ENCODE measurements at places on chromosomes 3 and 15. TPM values are rescaled to one million over a fixed set of nuclear protein-coding genes. Genes with fewer than 3 reads are reported as not detected.

- H3K27ac ChIP-seq: no peak overlapping the region
- DNase-seq: no peak
- H3K36me3 ChIP-seq: no peaks in the 10 kb centered on the region
These were observed 18.9 kb upstream of the IFT57 start for GRCh38 chr3:108241146-108241545.

- no peaks in the 10 kb centered on the region for H3K4me1 ChIP-seq
- DNase-seq: no peak
- H3K27me3 ChIP-seq: no peaks in the 10 kb centered on the region
- no peak overlapping the region for H3K27ac ChIP-seq
- H3K36me3 ChIP-seq: no peaks in the 10 kb centered on the region
These were observed 6.5 kb upstream of the PLSCR1 start for GRCh38 chr3:146550743-146551510.

INSYN1 gene
- total RNA-seq: 3.6 TPM

GRCh38 chr3:8970971-8971589 is 7.8 kb upstream of the RAD18 start:
- H3K4me3 ChIP-seq: no peak overlapping the region
- H3K4me1 ChIP-seq: no peaks in the 10 kb centered on the region
- H3K36me3 ChIP-seq: no peaks in the 10 kb centered on the region
- peak; percentile 72 for DNase-seq
- H3K27ac ChIP-seq: no peak overlapping the region

RARRES1 gene
- 3.0 TPM for total RNA-seq

DNA sequence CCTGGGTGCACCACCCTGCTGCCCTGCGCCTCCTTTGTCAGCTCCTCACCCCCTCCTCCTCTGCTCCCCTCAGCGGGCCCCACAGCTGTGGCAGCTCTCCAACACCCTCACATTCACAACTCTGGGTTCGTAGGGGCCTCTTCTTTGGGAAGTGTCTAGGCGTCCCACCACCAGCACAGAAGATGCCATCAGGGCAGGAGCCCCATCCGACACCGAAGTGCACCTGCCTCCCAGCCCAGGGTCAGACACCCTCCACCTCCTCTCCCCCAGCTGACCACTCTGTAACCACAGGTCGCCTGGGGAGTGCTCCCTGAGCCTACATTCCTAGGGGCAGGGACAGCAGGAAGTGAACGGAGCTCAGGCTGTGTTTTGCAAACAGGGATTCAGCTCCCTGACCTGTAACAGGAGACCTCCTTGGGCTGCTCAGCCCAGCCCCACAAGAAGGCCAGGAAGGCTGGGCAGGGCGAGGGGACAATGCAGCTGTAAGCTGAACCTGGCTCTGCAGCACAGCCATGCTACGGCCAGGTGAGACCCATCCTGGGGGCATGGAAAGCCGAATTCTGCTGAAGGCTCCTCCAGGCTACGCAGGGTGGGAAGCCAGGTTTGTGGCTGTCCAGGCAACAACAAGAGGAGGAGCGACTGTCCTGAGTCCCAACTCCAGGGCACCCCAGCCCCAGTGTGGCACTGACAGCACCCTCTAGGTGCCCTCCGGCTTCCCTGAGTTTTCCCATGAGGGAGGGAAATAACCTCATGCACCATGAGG is 269.0 kb downstream of the GOLGA6L6 start:
- H3K36me3 ChIP-seq: no peaks in the 10 kb centered on the region
- no peak overlapping the region for H3K27ac ChIP-seq
- DNase-seq: no peak
- H3K4me1 ChIP-seq: no peaks in the 10 kb centered on the region

DNA sequence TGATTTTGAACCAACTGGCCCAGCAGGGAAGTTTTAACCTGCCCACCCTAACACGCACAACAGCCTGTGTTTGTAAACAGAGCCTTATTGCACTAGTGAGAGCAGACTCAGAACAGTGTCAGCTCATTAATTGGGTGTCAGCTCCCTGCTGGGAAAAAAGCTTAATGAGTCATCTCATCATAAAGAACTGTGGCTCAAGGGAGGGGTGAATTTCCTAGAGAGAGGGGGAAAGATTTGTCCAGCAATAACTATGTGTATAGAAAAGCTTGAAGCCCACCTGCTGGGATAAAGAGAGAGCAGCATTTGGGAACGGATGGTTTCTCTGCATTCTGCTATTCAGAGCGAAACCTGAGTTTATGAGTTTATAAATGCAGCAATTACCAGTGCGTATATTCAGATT is 48.9 kb upstream of the GMNC start:
- DNase-seq: no peak
- H3K27ac ChIP-seq: no peak overlapping the region
- H3K27me3 ChIP-seq: no peaks in the 10 kb centered on the region

GRCh38 chr3:127177226-127177625 is 15.7 kb upstream of the PRR23E start:
- no peak overlapping the region for H3K27ac ChIP-seq
- H3K4me1 ChIP-seq: no peaks in the 10 kb centered on the region
- no peak for DNase-seq
- H3K4me3 ChIP-seq: no peak overlapping the region
- H3K27me3 ChIP-seq: peaks cover 8% of the 10 kb centered on the region
- no peaks in the 10 kb centered on the region for H3K36me3 ChIP-seq

RETNLB gene
- not detected for total RNA-seq

DNA sequence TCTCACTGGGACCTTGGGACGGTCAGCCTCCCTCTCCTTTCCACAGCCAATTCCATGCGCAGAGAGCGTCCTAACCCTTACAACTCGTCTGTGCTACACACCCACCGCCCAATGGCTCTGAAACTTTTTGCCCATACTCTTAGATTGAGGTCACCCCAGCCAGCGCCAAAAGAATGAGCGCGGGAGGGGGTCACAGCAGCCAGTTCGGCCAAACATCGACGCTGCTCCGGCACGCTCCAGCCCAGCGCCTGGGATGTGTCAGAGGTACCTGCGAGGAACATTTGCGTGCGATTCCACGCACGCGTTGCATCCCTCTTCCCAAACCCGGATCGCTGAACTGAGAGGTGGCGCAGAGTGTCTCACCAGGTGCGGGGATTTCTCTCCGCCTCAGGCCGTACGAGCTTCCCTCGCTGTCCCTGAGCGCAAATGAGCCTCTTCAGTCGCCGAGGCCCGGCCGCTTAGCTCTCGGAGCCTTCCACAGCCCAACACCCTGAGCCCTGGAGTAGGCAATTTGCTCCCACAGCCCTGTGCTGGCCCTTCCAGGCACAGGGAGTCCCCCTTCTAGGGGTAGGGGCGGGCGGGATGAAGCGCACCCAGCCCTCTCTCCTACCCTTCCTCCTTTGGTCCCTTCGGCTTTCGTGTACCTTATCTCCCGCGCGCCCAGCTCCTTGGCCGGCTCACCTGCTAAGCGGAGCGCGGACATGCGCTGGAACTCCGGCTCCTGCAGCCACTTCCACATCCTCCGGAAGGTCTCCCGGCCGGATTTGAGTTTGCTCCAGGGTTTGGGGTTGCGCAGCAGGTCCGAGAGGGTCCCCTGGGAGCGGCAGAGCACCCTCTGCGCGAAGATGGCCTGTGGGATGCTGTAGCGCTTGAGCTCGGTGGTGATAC is 1.8 kb downstream of the ONECUT1 start:
- peak; percentile 41 for DNase-seq
- peak overlapping the region; percentile 57 for H3K4me3 ChIP-seq
- peaks cover 29% of the 10 kb centered on the region for H3K4me1 ChIP-seq
- no peaks in the 10 kb centered on the region for H3K36me3 ChIP-seq
- H3K27me3 ChIP-seq: no peaks in the 10 kb centered on the region
- peak overlapping the region; percentile 96 for H3K27ac ChIP-seq

DNA sequence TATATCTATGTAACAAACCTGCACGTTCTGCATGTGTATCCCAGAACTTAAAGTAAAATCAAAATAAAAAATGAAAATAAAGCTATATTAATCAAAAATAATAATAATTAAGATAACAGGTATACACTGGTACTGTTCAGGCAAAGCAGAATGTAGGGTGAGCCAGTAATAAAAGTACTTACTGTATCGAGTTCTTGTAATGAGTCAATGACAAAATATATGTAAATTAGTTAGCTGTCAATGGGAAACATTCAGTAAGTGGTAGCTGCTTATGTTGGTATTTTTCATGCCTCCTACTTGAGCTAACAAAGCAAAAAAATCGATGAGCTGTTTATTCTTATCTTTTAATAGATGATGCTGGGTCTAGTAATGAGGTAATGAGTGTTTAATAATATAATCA is 93.2 kb downstream of the GBE1 start:
- no peaks in the 10 kb centered on the region for H3K27me3 ChIP-seq
- no peaks in the 10 kb centered on the region for H3K36me3 ChIP-seq
- peaks cover 6% of the 10 kb centered on the region for H3K4me1 ChIP-seq
- DNase-seq: no peak
- no peak overlapping the region for H3K27ac ChIP-seq

GRCh38 chr3:17640466-17640865 is 102.0 kb downstream of the TBC1D5 start:
- no peak overlapping the region for H3K27ac ChIP-seq
- no peaks in the 10 kb centered on the region for H3K27me3 ChIP-seq
- H3K4me3 ChIP-seq: no peak overlapping the region

CD200R1 gene
- 1.8 TPM for total RNA-seq

SERPINI2 gene
- total RNA-seq: 167 TPM

DNA sequence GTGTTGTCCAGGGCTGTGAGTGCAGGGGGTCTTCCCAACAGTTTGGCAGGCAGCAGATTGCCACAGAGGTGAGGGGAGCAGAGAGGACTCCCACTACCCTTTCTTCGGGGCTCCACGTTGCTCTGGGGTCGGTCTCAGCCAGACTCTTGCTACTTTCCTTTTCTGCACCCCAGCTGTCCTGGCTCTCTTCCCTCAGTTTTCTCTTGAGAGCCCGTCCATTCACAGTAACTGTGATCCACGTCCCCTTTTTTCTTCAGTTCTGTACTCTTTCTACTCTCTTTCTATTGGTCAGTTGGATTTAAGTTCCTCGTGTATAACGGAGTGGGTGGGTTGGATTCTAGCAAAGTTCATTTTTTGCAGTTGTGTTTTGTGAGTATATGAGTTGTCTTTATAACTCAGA is 105.8 kb downstream of the UNC13C start:
- H3K4me3 ChIP-seq: no peak overlapping the region
- no peak overlapping the region for H3K27ac ChIP-seq
- H3K27me3 ChIP-seq: no peaks in the 10 kb centered on the region
- H3K4me1 ChIP-seq: no peaks in the 10 kb centered on the region

CHCHD6 gene
- 10.9 TPM for total RNA-seq

DNA sequence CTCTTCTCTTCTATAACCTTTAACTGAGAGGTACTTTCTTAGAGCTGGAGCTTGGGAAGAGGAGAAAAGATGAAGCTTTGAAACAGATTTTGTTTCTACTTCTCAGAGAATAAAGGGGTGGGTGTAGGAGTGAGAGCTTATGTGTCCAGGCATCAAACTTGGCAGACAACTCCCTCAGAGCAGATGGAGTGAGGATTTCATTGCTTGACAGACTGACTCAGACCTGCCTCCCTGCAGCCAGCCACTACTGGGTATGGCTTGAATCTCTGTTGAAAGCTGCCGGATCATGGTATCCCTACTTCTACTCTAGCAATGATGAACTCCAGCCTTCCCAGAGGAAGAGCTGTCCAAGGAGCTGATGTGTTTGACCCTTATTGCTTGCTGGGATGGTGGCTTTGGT is 36.7 kb downstream of the SYN2 start:
- no peaks in the 10 kb centered on the region for H3K27me3 ChIP-seq
- no peaks in the 10 kb centered on the region for H3K36me3 ChIP-seq
- no peak for DNase-seq

GRCh38 chr3:143081844-143082778 is 37.5 kb upstream of the CHST2 start:
- no peaks in the 10 kb centered on the region for H3K36me3 ChIP-seq
- no peak overlapping the region for H3K4me3 ChIP-seq
- no peaks in the 10 kb centered on the region for H3K27me3 ChIP-seq
- no peaks in the 10 kb centered on the region for H3K4me1 ChIP-seq
- no peak for DNase-seq

- no peak overlapping the region for H3K27ac ChIP-seq
- peaks cover 10% of the 10 kb centered on the region for H3K4me1 ChIP-seq
- no peaks in the 10 kb centered on the region for H3K36me3 ChIP-seq
- no peaks in the 10 kb centered on the region for H3K27me3 ChIP-seq
- DNase-seq: no peak
- H3K4me3 ChIP-seq: no peak overlapping the region
These were observed 159.5 kb upstream of the LPP start for GRCh38 chr3:187994221-187995042.

- H3K4me1 ChIP-seq: peaks cover 30% of the 10 kb centered on the region
- no peaks in the 10 kb centered on the region for H3K27me3 ChIP-seq
- DNase-seq: peak; percentile 88
- no peaks in the 10 kb centered on the region for H3K36me3 ChIP-seq
These were observed 53.6 kb downstream of the RHCG start for GRCh38 chr15:89442671-89443307.

DNA sequence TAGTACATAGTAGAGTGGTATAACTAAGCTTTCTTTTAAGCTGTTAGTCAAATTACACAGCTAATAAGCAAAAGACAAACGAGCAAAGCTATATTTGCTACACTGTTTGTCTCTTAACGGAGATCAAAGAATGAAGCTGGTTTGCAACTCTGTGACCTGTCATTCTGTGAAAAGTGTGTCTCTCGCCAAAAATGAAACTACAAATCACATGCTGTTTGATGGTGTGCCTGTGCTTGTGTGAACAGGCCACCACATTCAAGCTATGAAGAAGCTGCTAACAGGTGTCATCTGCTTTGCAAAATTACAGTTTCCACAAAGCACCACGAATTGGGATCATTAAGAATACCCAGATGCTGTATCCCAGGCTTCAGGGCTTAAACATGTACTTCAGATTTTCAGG is 667.8 kb upstream of the NAALADL2 start:
- no peaks in the 10 kb centered on the region for H3K4me1 ChIP-seq
- no peak overlapping the region for H3K27ac ChIP-seq
- DNase-seq: no peak
- no peaks in the 10 kb centered on the region for H3K27me3 ChIP-seq
- H3K4me3 ChIP-seq: no peak overlapping the region

KCNMB3 gene
- total RNA-seq: 8.2 TPM

DNA sequence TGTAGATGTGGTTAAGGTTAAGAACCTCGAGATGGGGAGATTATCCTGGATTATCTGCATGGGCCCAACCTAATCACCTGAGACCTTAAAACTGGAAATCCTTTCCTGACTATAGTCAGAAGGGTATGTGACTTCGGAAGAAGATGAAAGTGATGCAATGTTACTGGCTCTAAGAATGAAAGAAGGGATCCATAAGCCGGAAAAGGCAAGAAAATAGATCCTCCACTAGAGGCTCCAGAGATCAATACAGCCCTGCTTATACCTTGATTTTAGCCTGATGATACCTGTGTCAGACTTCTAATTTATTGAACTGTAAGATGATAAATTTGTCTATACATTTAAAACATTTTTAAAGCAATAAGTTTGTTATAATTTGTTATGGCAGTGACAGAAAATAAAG is 21.5 kb upstream of the GASK1A start:
- H3K27ac ChIP-seq: no peak overlapping the region
- H3K27me3 ChIP-seq: no peaks in the 10 kb centered on the region
- H3K4me3 ChIP-seq: no peak overlapping the region
- H3K4me1 ChIP-seq: no peaks in the 10 kb centered on the region
- no peak for DNase-seq
- no peaks in the 10 kb centered on the region for H3K36me3 ChIP-seq

GRCh38 chr3:23836536-23837230 is 30.9 kb downstream of the UBE2E1 start:
- no peak overlapping the region for H3K4me3 ChIP-seq
- no peak overlapping the region for H3K27ac ChIP-seq
- no peak for DNase-seq
- no peaks in the 10 kb centered on the region for H3K27me3 ChIP-seq
- no peaks in the 10 kb centered on the region for H3K36me3 ChIP-seq

- H3K27ac ChIP-seq: no peak overlapping the region
- no peak overlapping the region for H3K4me3 ChIP-seq
- H3K27me3 ChIP-seq: no peaks in the 10 kb centered on the region
- H3K36me3 ChIP-seq: no peaks in the 10 kb centered on the region
- H3K4me1 ChIP-seq: no peaks in the 10 kb centered on the region
These were observed 363.6 kb downstream of the NR2F2 start for GRCh38 chr15:96693990-96694517.
